Activated CD8-positive, alpha-beta T cell treated with anti-CD3 and anti-CD28 coated beads for 36 hours (primary cell): ENCODE measurements at places on chromosomes 11 and 22. TPM values are rescaled to one million over a fixed set of nuclear protein-coding genes. Genes with fewer than 3 reads are reported as not detected.

- peaks cover 5% of the 10 kb centered on the region for H3K4me1 ChIP-seq
- peak; percentile 34 for DNase-seq
- no peak overlapping the region for H3K27ac ChIP-seq
- H3K36me3 ChIP-seq: no peaks in the 10 kb centered on the region
These were observed 23.6 kb upstream of the MYRF start for GRCh38 chr11:61728940-61729219.

DNA sequence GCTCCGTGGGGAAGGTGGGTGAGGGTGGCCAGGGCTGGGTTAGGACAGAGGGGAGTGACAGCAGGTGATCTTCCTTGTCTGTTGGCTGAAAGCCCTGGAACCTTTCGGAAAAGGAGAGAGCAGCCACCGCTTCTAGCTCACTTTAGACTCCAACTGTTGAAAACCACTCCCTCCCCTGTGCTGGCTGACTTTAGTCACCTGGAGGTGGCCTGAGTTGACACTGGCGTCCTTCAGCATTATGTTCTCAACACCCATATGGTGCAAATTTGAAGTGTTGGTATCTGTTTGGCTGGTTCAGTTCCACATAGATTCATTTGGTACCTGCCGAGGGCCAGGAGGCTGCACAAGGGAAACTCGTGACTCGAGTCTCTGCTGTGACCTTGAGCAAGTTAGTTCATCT is 28.8 kb downstream of the ZC3H7B start:
- H3K4me1 ChIP-seq: peaks cover 4% of the 10 kb centered on the region
- no peak for DNase-seq
- H3K36me3 ChIP-seq: peaks cover 30% of the 10 kb centered on the region
- no peak overlapping the region for H3K4me3 ChIP-seq
- no peak overlapping the region for H3K27ac ChIP-seq
- H3K27me3 ChIP-seq: no peaks in the 10 kb centered on the region

DNA sequence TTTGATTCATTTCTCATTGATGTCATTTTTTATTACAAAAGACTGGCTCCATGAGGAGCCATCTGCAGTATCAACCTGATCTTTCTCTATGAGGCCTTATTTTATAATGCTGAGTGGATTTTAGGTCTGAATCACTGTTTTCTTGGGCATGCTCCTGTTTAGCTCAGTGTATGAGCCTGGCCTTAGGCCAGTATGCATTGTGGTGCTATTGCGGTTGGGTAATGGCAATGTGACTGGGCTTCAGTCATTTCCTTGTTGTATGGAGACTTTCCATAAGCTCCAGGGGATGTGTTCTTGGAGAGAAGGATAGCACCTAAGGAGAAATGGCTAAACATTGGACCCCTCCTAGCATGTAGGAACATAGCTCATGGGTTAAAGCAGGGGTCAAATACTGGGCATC is 293.2 kb downstream of the NELL1 start:
- no peaks in the 10 kb centered on the region for H3K4me1 ChIP-seq
- no peaks in the 10 kb centered on the region for H3K36me3 ChIP-seq
- no peaks in the 10 kb centered on the region for H3K27me3 ChIP-seq
- DNase-seq: no peak
- no peak overlapping the region for H3K4me3 ChIP-seq

SLC39A13 gene
- total RNA-seq: 10.0 TPM

CYTH4 gene
- total RNA-seq: 33.2 TPM

DNA sequence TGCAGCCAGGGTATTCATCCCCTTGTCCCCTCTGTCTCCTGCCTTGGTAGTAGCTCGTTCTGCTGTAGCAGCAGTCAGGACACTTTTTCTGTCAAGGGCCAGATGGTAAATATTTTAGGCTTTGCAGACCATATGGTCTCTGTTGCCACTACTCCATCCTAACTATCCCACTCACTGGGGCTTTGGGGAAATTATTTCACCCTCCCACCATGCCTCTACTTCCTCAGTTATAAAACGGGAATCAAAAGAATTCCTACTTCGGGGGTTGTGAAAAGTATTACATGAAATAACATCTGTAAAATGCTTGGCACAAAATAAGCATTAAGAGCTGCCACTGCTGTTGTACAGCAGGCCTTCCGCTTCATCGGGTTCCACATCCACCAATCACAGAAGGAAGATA is 89.9 kb upstream of the LDLRAD3 start:
- no peak overlapping the region for H3K4me3 ChIP-seq
- no peak overlapping the region for H3K27ac ChIP-seq
- no peaks in the 10 kb centered on the region for H3K4me1 ChIP-seq
- no peaks in the 10 kb centered on the region for H3K36me3 ChIP-seq
- peaks cover 1% of the 10 kb centered on the region for H3K27me3 ChIP-seq
